ENCODE measurements at places on chromosomes 12 and 14. TPM values are rescaled to one million over a fixed set of nuclear protein-coding genes. Genes with fewer than 3 reads are reported as not detected.

The VWF gene
- total RNA-seq: 535 TPM

The DDX51 gene
- total RNA-seq: 10.0 TPM

The ACSM4 gene
- total RNA-seq: not detected

The LHX5 gene
- not detected for total RNA-seq

The ZNF140 gene
- total RNA-seq: 38.0 TPM

The NABP2 gene
- 44.1 TPM for total RNA-seq

The MUCL1 gene
- not detected for total RNA-seq

The ORAI1 gene
- 16.2 TPM for total RNA-seq

The TRPV4 gene
- total RNA-seq: 0.92 TPM

The SERPINA6 gene
- not detected for total RNA-seq

The CDC42BPB gene
- total RNA-seq: 113 TPM

The SERPINA10 gene
- not detected for total RNA-seq

The KRT80 gene
- 2.0 TPM for total RNA-seq

The NEUROD4 gene
- total RNA-seq: not detected
